Panc1 (cell line): ENCODE measurements at places on chromosomes 5 and 9.

- DNase-seq: no peak
These were observed 122.1 kb downstream of the SNX18 start for GRCh38 chr5:54639621-54640020.

- no peak for DNase-seq
These were observed 102.9 kb downstream of the GCNT1 start for GRCh38 chr9:76561900-76562299.

- DNase-seq: no peak
These were observed 1.4 kb upstream of the ERGIC1 start for GRCh38 chr5:172832383-172833315.

GRCh38 chr9:98128316-98128715, 9.3 kb upstream of the TRIM14 start:
- DNase-seq: no peak

GRCh38 chr5:2737273-2738155, 14.0 kb downstream of the IRX2 start:
- no peak for DNase-seq

DNA sequence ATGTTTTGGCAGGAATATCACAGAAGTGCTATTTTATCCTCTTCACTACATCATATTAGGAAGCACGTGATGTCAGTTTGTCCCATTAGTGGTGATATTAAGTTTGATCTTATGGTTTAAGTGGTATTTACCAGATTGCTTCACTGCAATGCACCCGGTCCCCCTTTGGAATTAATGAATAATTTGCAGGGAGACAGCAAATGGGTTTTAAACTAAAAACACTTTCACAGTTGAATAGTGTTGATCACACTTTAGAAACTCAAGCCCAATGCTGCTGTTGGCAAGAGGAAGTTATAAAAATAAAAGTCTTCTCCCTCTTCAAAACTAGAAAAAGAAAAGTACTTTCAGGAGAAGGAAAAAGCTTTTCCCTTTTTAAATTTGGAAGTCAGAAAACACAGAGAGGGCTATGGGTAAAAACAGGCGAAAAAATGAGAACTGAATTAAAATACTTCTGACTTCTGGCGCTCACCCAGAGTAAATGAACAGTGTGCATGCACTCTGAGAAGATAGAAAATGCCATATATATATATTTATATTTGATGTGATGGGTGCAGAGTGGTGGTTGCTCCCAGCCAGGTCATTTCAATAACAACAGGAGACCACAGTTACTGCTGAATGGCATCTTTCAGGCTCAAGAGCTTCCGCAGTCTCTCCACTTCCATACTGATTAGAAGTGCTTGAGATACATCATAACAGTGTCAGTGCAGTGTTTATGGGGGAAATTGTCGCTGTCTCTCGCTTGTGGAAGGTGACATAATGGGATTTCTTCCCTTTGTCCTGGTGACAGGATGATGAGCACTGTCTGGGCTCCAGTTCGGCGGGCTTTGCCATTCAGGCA, 278.0 kb downstream of the ZSWIM6 start:
- DNase-seq: no peak

- DNase-seq: no peak
These were observed 8.0 kb downstream of the GPRIN1 start for GRCh38 chr5:176601901-176602482.

GRCh38 chr5:25579111-25579510, 934.3 kb upstream of the CDH10 start:
- no peak for DNase-seq

DNA sequence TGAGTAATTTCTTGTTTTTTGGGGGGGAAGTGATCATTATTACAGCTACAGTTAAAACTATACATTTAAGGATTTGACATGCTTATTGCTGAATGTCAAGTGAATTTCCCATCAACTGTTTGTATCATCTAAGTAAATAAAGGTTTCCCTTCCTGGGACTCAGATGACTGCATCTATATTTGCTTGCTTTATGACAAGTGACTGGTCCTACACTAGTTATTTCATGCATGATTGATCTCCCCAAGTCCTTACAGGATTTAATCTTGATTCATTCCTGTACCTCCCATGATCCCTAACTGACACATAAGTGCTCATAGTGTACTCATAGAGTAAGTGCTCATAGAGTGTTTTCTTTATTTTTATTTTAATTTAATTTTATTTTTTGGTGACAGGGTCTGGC, 2.8 kb downstream of the TXNDC8 start:
- DNase-seq: no peak

DNA sequence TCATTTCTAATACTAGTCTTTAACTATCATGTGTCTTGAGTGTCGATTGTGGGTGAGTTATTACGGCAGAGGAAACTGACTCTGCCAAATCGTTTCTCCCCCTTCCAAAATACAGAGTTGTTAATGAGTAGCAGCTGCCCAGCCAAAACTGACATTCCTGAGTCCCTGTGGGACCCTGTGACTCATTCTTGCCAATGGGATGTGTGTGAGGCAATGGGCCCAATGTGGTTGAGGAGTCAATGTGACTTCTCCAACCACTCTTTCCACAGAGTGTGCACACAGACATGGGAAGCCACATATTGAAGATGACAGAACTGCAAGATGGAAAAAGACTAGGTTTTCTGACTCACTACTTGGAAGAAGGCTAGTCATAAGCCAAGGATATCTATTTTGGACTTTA, 434.7 kb downstream of the DTWD2 start:
- no peak for DNase-seq

GRCh38 chr5:112738191-112738560, 491 bp downstream of the APC start:
- no peak for DNase-seq

- peak; percentile 47 for DNase-seq
These were observed 81.2 kb upstream of the CCDC112 start for GRCh38 chr5:115377468-115378217.

GRCh38 chr9:127059030-127059429, 63.4 kb downstream of the ANGPTL2 start:
- no peak for DNase-seq

GRCh38 chr9:108416324-108416723, 439.5 kb downstream of the ACTL7B start:
- DNase-seq: no peak

DNA sequence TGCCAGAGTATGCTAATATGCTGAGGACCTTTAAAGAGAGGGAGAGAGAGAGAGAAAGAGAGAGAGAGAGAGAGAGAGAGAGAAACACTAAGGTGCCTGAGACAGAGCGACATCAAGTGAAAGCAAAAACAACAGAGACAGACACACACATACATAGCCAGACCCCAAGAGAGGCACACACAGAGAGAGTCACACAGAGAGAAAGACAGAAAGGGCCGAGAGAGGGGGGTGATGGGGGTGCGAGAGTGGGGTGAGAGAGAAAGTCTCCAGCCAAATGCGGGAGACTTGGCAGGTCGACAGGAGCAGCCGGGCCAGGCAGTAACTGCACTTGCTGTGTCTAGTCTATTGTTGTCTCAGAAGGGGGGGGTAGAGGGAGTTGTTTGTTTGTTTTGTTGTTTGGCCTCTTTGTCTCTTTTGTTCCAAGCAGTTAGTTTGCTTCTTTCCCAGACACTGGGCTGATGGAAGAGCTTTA, 30.1 kb upstream of the NFIB start:
- no peak for DNase-seq

DNA sequence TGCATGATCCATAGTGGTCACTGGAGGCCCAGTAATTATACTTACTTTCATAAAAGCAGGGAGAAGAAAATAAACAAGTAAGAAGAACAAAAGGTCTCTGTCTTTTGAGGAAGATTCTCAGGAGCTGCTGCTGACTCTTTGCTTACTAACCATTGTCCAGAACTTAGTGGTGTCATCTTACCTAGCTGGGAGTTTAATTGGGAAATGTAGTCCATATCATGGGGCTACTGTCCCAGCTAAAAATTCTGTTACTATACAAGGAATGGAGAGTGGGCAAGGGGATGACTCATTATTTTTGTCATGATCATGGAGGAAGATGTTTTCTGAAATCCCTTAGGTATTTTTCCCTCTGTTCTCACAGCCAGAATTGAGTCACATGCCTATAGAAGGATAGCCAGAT, 639.3 kb downstream of the MTRR start:
- DNase-seq: no peak

DNA sequence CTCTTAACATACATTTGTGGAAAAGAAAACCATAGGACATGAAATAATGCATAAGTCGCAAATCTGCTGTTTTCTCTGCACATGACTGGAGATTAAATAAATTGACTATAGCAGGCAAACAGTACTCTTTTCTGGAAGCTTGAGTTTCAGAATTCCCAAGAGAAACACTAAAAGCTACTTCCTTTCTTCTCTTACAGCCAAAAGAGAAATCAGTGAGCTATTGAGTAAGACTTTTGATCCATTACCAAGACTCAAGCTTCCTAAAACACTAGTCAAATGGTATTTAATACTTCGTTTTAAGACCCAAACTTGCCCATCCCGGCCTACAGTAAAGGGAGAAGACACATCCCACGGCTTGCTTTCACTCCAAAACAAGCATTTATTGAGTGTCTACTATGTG, 335.8 kb upstream of the PUM3 start:
- no peak for DNase-seq

DNA sequence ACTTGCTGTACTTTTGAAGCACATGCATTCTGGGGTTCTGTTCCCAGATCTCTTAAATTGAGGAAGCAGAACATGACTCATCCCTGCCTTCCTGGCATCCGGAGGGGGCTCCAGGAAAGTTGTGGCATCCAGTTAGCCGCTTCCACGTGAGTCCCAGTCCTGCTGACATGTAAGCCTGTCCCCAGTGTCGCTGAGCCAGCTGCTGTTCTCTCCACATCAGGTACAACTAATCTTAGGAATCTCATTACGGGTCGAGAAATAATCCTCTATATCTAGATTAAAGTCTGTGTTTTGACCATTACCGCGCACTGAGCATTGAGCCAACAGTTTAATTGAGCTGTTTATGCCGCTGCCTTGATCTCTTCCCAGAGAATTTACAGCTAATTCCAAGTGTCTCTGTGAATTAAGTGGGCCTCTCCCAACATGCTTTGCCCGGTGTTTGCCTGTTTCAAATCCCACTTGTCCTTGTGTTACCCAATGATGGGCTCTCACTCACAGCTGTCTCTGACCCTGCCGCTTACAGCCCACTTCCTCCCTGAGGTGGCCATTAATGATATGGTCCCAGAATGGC, 10.5 kb upstream of the SHB start:
- no peak for DNase-seq

DNA sequence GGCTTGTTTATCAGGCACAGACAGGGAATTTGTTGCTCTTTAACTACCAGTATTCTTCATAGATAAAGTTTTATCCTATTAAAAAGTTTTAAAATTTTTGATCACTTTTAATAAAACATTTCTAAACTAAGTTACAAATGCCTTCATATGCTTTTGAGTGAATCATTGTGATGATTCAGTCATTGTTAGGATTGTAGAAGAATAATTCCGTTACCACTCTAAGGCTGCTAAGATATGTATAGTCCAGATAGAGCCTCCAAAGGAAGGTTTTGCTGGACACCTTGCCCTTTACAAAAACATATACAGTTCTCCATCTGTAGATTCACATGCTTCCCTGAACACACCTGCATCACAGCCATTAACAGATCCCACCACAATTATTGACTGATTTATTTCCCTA, 233.7 kb downstream of the SPOCK1 start:
- no peak for DNase-seq

- no peak for DNase-seq
These were observed 618.7 kb downstream of the TLE1 start for GRCh38 chr9:81070689-81071088.

GRCh38 chr9:89519366-89519805, 21.5 kb upstream of the SEMA4D start:
- no peak for DNase-seq

DNA sequence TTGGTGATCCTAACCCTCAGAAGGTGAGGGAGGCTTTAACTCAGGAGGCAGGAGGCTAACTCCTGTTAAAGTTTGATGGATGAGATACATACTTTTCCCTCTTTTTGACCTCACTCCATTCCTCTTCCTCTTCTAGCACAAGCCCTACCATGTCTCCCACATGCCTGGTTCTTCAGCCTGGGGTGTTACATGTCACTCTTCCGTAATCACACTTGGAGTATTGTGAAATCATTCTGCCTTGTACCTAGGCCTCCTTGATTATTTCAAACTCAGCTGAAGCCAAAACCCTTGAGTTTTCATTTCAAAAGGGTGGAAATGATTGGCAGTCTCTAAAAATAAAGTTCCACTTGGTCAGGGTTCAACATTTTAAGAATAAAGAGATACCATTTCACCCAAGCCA, 1.8 kb downstream of the PLAC8L1 start:
- DNase-seq: no peak

DNA sequence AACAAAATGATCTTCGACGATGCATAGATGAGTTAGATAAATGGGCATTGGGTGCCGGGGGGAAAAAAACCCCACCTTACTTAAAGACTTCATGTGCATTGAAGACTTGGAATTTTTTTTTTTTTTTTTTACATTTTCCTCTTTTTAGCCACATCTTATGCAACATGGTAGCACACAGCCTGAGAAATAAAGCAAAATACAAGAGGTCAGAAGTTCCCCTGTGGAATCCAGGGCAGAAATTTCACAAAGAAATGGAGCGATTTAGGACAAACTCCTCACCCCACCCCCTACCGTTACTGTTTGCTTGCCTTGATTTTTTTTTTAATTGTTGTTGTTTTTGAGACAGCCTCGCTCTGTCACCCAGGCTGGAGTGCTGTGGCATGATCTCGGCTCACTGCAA, 153.2 kb downstream of the GOLPH3 start:
- no peak for DNase-seq

DNA sequence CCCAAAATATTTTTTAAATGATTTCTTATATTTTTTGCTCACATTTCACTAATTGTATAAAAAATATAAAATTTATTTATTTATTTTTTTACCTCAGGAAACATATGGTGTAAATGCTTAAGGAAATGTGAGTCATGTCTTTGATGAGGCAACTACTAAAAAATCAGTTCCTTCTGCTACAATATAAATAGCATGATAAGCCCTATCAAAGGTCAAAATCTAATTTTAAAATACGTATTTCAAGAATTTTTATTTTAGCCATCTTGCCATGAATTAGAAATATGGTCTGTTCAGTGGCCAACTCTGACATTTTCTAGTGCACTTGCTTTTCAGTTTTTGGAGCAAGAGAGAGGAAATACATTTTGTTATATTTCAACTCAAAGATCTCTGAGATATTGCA, 50.5 kb downstream of the PDE4D start:
- DNase-seq: no peak

DNA sequence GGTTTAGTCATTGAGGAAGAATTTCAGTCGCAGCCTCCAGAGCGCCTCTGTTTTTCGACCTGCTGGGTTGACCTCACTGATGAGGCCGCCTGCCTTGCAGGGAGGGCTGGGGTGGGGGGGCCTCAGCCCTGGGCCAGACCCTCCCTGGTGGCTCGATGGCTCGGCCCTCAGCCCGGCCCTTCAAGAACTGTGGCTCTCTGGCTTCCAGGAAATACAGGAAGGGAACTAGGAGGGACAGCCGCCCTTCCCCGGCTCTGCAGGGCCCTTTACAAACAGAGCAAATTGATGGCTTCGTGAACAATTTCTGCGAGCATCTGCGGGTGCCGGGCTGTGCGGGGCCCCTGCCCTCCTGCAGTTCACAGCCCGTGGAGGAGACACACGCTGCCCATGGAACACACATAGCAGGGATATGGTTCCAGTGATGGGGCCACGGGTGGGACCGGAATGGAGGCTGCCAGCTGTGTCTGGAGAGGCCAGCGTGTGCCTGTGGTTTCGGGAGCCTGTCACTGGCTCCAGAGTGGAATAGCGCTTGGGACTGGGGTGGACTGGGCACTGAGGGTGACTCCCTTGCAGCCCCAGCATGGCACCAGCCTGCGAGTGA, 39.6 kb downstream of the COL5A1 start:
- no peak for DNase-seq

GRCh38 chr9:124594225-124594624, 87.0 kb upstream of the NR5A1 start:
- no peak for DNase-seq
